ENCODE measurements at places on chromosomes 6 and 20.

DNA sequence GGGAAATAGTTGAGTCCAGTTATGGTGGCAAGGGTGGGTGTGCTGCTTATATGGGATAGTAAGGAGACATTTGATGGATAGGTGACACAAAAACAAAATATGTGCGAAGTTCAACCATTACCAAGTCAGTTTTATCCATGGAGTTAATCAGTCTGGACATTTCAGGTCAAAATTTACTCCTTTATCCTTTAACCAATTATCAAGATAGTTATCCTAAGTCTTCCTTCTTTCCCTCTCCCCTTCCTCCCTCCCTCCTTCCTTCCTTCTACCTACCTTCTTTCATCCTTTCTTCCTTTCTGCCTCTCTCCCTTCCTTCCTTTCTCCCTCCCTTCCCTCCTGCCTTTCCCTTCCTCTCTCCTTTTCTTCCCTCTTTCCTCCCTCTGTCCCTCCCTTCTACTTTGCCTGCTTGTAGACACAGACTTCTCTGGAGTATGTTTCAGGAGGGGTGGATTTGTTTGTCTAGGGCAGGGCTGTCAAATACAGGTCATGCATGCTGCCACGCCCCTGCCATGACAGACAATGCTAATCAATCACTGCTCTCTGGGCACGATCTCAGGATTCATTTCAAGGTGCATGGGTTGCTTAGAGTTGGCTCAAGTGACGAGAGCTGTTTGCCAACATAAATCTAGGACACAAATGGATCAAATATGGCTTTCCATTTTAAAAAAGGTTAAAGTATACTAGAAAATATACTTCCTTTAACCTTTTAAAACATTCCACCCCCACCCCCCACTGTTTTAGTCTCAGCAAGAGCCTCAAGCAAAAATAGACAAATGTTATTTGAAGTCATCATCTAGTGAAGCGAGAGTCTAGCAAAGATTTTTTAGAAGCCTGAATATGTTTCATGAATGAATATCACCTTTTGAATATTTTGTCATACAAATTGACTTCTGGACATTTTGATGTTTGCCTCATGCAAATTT lies 281.6 kb upstream of the CITED2 start:
- no peak for DNase-seq

GRCh38 chr6:169172946-169173345 lies 80.7 kb downstream of the THBS2 start:
- DNase-seq, result no peak

- no peak for DNase-seq
These were observed 292.1 kb downstream of the ESR1 start for GRCh38 chr6:152099446-152100182.

DNA sequence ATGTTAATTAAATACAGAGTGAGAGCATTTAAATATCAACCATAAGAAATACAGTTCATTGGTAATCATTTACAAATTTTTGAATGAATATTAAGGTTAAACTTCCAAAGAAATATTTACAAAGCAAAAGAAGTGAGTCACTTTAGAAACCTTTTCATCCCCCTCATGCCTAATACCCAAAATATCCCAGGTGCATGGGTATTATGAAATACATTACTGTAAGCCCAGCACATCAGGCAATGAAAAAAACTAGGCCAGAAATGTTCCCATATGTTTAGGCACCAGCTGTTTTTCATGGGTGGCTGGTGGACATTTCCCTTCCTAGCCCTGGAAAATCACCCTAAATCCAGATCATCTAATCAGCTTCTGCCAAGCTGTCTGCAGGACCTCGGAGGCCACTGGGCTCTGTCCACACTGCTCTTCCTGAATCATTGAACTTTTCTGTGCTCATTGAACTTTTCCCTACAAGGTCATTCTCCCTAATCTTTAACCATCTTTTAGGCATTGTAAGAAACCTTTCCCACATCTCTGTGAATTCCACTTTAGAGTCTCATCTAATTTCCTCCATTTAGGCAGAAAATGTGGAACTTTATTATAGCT lies 145.3 kb upstream of the STXBP5 start:
- DNase-seq, result no peak

DNA sequence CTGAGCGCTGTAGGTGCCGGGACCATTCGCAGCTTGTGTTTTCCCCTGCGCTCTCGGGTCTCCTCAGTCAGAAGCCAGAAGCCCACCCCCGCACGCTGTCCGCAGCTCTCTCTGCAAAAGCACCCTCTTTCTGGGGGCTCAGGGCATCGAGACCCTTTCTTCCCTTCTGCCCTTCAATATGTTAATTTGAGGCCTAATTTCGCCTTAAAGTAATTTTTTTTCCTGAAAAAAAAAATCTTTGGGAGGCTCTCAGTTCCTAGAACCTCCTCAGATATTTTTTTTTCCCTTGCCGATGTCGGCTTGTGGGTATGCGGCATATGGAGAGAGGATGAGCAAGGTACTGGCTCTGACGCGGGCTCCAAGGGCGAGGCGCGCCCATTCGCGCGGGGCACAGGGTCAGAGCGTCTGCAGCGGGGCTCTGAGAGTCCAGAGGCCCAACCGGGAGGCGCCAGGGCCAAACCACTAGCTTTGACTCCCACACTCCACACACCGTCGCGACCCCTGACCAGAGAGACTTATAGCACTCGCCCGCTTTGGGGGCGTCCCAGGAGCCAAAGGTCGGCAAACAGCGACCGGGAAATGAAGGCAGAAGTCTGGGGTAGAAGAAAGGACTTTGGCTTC lies 893 bp downstream of the PRDM13 start:
- DNase-seq, result no peak
